ENCODE measurements at places on chromosomes 5 and 9. TPM values are rescaled to one million over a fixed set of nuclear protein-coding genes. Genes with fewer than 3 reads are reported as not detected.

Gene TICAM2
- 3.0 TPM for polyA plus RNA-seq

Gene FAM81B
- not detected for polyA plus RNA-seq

Gene GNA14
- polyA plus RNA-seq, result 8.8 TPM

Gene ANKRD34B
- not detected for polyA plus RNA-seq

Gene ZDHHC11
- polyA plus RNA-seq, result 5.9 TPM

Gene LCN10
- polyA plus RNA-seq, result 11.3 TPM

Gene BSPRY
- 2.4 TPM for polyA plus RNA-seq

Gene KIF20A
- 0.43 TPM for polyA plus RNA-seq

Gene PCDHGB1
- 0.47 TPM for polyA plus RNA-seq

Gene WDR31
- 2.6 TPM for polyA plus RNA-seq
